ENCODE measurements at places on chromosomes 7 and 10.

DNA sequence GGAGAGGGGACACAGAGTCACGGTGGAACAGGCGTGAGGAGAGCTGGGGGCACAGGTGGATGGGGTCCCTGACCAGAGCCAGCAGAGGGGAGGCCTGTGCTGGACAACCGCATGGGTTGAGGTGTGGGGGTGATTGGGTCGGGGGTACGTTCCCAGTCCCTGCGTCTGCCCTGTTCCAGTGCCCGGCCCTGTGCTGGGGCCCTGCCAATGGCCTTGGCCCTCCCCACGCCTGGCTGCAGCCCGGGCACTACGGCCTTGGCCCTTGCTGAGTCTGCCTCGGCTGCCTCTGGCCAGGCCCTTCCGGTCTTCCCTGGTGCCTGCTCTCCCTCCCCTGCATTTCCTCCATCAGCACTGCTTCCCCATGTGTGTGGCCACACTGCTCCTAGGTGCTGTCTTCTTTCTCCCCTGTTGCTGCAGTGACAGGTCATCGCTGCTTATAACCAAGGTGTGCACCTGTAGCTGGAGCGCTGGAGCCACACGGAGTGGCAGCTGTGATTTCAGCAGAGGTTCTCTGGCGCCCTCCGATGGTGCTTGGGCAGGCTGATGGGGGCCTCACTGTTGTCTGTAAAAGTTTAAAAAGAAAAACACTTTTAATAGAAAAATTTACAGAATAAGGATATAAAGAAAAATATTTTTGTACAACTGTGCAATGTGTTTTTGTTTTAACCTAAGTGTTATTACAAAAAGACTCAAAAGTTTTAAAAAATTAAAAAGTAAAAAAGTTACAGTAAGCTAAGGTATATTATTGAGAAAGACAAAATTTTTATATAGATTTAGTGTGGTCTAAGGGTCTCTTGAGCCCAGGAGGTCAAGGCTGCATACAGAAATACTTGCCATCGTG lies 45.2 kb upstream of the BHLHA15 start:
- DNase-seq, result peak; percentile 18

- no peak for DNase-seq
Observed at GRCh38 chr7:94395141-94396036, 694 bp downstream of the COL1A2 start.

DNA sequence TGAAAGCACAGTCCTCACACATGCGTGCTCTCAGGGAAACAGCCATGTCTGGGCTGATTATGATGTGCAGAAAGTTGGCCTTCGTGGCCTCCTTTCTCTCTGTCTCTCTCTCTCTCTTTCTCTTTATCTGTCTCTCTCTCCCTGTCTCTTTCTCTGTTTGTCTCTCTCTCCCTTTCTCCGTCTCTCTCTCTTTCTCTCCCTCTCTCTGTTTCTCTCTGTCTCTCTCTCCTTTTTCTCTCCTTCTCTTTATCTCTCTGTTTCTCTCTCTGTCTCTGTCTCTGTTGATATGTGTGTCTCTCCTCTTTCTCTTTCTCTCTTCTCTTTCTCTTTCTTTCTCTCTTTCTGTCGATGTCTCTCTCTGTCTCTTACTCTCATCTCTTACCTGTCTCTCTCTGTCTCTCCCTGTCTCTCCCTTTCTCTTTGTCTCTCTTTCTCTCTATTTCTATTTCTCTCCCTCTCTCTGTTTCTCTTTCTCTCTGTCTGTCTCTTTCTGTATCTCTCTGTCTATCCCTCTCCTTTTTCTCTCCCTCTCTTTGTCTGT lies 105.4 kb upstream of the MPP7 start:
- DNase-seq, result no peak

DNA sequence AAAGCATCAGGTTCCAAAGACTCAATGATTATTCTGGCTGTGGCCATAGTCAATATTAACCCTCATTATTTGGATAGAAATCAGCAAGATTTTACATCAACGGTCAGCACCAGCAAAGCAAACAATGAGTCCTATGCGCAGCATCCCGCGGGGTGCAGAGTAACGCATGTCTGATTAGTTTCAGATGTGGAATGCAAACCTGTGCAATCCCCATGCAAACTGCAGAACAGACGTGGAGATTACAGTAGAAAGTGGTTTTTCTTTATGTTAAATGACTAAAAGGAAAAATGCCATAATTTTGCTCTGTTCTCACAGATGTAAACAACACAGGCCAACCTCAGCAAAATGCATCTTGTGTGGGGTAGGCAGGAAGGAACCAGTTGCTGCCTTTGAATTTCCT lies 258.1 kb upstream of the GRB10 start:
- no peak for DNase-seq

DNA sequence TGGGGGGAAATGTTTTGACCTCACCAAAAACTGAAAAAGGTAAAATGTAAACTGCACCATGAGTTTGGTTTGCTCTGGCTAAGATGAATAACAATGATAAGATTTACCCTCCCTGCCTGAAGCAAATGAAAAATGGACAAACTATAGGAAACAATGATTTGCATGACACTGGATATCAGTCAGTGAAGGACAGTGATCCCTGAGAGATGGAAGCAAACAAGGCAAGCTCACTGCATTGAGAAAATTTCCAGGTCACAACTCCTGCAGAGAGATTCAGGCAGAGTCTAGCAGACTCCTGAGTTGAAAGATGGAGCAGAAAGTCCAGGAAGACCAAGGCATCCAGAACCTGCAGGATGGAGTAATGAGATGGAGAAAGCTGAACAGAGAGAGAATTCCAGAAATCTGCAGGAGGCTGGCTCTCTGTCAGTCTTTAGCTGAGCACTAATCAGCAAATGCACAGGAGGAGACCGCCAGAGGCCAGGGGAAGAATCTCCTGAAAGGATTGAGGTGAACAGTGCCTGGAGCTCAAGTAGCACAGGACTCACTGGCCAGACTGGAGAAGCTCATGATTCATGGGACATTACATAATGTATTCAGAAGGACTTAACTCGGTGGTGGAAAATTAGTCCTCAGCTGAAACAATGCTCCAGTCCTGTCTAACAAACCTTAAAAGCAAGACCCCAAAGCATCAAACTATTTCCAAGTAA lies 51.2 kb upstream of the PALS2 start:
- DNase-seq, result no peak

DNA sequence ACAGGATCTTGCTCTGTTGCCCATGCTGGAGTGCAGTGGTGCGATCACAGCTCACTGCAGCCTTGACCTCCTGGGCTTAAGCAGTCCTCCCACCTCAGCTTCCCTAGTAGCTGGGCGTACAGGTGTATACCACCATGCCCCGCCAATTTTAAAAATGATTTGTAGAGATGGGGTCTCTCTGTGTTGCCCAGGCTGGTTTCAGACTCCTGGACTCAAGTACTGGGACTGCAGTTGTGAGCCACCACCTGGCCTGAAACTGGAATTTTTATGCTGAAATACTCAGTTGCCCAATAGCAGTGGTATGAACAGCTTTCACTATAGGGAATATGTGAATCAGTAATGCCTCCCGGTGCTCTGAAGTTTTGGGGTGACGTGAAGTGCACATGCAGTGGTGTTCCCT lies 7.6 kb downstream of the ZRANB1 start:
- DNase-seq, result no peak

DNA sequence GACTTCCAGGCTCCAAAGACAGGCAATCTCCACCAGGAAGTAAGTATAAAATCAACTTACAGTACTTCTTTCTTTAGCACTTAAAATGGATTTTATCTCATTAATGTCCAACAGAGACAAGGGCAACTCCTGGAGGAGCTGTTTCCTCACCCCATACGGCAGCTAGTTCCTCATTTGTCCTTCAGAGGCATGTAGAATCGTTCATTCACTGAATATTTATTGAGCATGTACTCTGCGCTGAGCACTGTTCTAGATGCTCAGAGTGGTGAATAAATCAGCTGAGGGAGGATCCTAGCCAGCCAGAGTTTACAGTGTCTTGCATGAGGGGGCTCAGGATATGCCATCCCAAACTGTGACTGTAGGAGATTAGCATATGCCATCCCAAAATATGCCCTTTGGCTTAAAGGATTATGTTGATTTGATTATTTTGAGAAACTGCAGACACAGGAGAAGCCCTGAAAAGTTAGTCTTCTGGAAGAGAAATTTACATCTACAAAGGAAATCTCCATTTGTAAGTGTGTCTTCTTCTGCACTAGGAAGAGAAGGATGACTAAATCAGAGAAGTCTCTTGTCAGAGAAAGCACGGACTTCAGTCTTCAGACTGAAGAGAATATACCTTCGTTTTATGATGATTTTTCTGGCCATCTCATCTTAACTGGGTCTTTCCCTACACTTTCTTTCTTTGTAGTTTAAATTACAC lies 66.9 kb downstream of the BAMBI start:
- no peak for DNase-seq

DNA sequence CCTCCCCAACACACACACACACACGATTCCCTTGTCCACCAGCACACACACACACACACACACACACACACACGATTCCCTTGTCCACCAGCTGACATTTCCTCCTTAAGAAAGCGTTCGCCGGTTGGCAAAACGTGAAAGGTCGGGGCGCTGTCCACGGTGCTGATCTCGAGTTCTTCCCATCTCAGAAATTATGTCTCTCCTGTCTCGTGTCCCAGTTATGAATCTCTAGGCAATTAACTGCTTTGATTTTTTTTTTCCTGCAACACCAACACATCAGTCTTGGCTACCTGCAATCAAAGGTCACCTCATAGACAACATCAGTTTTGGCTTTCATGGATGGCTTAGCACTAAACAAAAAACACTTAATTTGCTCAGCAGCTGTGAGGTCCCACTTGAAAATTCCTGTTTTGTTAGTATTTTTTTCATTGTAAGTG lies 1.9 kb downstream of the INA start:
- peak; percentile 46 for DNase-seq

DNA sequence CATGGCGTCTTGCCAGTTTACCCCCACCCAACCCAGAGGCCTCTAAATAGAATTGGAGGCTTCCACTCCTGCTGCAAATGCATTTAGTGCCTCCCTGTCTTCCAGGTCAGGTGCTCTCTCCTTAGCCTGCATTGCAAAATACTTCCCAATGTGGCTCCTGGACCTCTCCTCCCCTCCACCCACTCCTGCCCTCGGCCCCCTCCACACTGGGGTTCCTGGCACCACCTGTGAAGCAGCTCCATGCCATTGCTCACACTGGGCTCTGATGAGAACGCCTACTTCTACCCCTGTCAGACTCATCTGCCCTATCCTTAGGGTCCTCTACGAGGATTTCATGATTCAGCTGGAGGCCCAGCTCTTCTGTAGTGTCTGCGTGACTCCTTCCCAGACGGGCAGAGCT lies 37.4 kb downstream of the C10orf120 start:
- DNase-seq, result no peak

DNA sequence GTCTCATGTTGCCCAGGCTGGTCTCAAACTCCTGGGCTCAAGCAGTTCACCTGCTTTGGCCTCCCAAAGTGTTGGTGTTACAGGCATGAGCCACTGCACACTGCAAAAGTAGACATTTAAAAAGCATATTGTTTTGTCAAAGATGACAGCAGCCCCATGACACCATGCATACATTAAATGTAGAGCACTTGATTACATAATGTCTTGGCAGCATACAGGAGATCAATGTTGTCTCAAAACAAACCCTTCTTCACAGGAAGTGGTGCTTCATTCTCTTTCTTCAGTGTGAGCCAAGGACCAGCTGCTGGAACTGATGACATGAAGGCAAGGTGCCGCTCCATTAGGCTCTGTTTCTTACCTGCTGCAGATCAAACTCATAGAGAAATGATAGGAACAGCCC lies 218.4 kb downstream of the KLF6 start:
- DNase-seq, result no peak

- DNase-seq, result no peak
Observed at GRCh38 chr10:127027786-127028185, 122.6 kb downstream of the DOCK1 start.

- no peak for DNase-seq
Observed at GRCh38 chr10:44233561-44234482, 151.1 kb downstream of the CXCL12 start.

DNA sequence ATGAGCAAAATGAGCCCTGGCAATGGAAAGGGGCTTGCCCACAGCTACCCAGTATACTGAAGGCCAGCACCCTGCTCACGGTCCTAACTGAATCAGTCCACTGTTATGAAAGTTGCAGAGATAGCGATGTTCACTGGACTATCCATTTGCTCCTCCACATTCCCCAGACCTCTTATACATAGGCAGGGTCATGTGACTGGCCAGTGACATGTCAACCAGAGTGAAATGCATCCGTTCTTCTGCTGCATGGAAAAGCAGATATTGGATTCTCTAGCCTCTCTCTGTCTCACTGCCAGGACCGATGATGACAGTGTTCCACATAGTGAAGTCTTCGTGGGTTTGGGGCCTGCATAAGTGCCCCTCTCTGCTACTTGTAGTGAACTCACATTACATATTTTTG lies 503.4 kb downstream of the RPS24 start:
- DNase-seq, result no peak

DNA sequence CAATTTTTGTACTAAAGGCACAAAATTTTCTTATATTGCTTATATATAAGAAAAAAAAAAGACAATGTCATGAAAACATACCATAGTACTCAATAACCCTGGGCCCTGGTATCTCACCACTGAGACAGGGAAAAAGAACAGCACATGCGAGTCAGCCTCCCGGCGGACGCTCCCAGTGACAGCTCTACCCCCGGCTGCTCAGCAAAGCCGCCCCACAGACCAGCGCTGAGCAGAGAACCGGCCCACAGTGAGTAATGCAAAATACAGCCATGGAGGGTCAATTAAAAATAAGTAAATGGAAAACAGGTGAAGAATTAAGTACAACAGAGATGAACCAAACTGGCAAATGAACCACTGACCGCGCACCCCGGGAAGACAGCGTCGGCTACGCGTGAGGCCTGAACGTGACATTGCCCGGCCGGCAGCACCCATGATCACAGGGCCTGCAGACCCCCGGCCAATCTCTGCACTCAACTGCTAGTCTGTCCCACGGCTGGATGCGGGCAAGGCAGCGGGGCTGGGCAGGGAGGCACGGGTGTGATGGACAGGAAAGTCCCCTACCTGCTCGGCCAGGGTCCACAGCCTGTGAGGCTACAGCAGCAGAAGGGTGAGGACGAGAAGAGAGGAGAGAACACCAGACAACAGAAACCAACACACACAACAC lies 175.9 kb downstream of the ZMYND11 start:
- no peak for DNase-seq

- no peak for DNase-seq
Observed at GRCh38 chr7:6419310-6419773, 28.4 kb downstream of the DAGLB start.

GRCh38 chr10:28765641-28766040 lies 88.3 kb downstream of the BAMBI start:
- DNase-seq, result no peak

- DNase-seq, result no peak
Observed at GRCh38 chr7:111045449-111045848, 45.5 kb upstream of the LRRN3 start.

GRCh38 chr7:117737926-117738325 lies 135.3 kb downstream of the CTTNBP2 start:
- DNase-seq, result no peak

GRCh38 chr7:30029696-30030095 lies 1.5 kb downstream of the PLEKHA8 start:
- no peak for DNase-seq

Data from activated CD4-positive, alpha-beta T cell treated with anti-CD3 and anti-CD28 coated beads for 24 hours (primary cell).